Suprapubic skin (tissue), 4 donors: ENCODE measurements at places on chromosomes 16 and 17.
A peak's percentile ranks its signal among the peaks of the same experiment; 100 is the strongest.

- DNase-seq, result peak; percentile 65
- H3K27ac ChIP-seq, result no peak overlapping the region
- no peaks in the 10 kb centered on the region for H3K36me3 ChIP-seq
- H3K4me1 ChIP-seq, result peaks cover 5% of the 10 kb centered on the region
- H3K27me3 ChIP-seq, result peaks cover 3% of the 10 kb centered on the region
These were observed 3.9 kb downstream of the CTRB2 start for GRCh38 chr16:75203096-75203495.

GRCh38 chr17:78022425-78022824, 63.9 kb downstream of the TNRC6C start:
- no peaks in the 10 kb centered on the region for H3K27me3 ChIP-seq
- DNase-seq, result no peak
- no peaks in the 10 kb centered on the region for H3K36me3 ChIP-seq

- H3K27me3 ChIP-seq, result no peaks in the 10 kb centered on the region
- no peaks in the 10 kb centered on the region for H3K4me1 ChIP-seq
- H3K4me3 ChIP-seq, result no peak overlapping the region
- no peak overlapping the region for H3K27ac ChIP-seq
- H3K36me3 ChIP-seq, result peaks cover 11% of the 10 kb centered on the region
These were observed 122.4 kb upstream of the TMEM97 start for GRCh38 chr17:28196636-28197035.

DNA sequence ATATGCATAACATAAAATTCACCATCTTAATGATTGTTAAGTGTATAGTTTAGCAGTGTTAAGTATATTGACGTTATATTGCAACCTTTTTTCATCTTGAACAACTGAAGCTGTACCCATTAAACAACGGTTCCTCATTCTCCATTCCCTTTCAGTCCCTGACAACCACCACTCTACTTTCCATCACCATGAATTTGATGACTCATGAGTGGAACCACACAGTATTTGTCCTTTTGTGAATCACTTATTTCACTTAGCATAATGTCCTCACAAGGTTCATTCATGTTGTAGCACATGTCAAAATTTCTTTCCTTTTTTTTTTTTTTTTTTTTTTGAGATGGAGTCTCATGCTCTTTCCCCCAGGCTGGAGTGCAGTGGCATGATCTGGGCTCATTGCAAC, 46.0 kb downstream of the HOXB1 start:
- H3K27ac ChIP-seq, result no peak overlapping the region
- no peak for DNase-seq
- H3K4me1 ChIP-seq, result peaks cover 8% of the 10 kb centered on the region
- no peaks in the 10 kb centered on the region for H3K36me3 ChIP-seq
- H3K27me3 ChIP-seq, result peaks cover 2% of the 10 kb centered on the region
- no peak overlapping the region for H3K4me3 ChIP-seq

- H3K36me3 ChIP-seq, result no peaks in the 10 kb centered on the region
- no peaks in the 10 kb centered on the region for H3K27me3 ChIP-seq
- H3K27ac ChIP-seq, result no peak overlapping the region
- no peak for DNase-seq
- no peak overlapping the region for H3K4me3 ChIP-seq
- H3K4me1 ChIP-seq, result peaks cover 62% of the 10 kb centered on the region
These were observed 8.8 kb downstream of the NFATC3 start for GRCh38 chr16:68093816-68094613.

DNA sequence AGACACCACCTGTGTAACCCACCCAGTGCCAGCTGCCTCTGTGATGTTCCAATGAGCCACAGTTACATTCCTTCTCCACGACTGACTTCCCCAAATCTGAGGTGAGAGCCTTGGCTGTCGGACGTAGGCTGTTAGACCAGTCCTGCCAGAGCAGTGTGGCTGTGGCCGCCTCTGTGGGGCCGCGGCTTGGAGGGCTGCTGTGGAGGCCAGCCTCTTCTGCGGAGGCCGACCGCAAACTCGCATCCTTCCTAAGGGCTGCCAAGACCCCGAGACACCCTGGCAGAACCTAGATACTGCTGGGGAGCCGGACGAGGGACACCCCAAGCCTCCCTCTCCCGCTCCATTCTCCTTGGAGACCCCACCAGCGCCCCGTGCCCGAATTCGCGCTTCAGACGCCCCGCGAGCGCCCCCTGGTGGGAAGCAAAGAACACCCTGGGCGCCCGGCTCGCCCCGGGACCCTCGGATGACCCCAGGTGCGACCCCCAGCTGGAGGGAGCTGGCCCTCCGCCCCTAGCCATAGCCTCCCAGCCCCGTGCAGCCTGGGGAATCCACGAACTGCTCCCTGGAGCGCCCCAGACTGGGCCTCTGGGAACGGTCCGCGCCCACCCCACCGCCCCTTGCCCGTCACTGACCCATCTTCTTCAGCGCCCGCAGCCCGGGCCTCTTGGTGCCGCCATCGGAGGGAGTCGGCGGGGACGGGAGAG, 547 bp downstream of the PLCD3 start:
- no peaks in the 10 kb centered on the region for H3K27me3 ChIP-seq
- DNase-seq, result no peak
- H3K4me1 ChIP-seq, result peaks cover 70% of the 10 kb centered on the region

DNA sequence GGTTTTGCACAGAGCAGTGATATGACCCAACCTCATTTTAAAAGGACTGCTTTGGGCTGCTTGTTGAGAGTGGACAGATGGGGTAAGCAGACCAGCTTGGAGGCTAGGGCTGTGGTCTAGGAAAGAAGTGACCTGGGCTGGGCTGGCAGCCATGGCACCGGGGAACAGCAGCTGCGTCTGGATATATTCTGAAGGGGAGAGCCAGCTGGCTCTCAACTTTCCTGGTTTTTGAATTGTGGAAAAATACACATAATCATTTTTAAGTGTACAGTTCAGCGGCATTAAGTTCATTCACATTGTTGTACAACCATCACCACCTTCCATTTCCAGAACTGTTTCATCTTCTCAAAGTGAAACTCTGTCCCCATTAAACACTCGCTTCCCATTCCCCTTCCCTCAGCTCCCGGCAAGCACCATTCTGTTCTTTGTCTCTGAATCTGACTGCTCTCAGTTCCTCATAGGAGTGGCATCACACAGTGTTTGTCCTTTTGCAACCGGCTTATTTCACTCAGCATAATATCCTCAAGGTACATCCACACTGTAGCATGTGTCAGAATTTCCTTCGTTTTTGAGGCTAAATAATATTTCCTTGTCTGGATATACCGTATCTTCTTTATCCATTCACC, 113.2 kb downstream of the SPECC1 start:
- H3K36me3 ChIP-seq, result no peaks in the 10 kb centered on the region
- H3K4me1 ChIP-seq, result no peaks in the 10 kb centered on the region
- DNase-seq, result no peak
- H3K27ac ChIP-seq, result no peak overlapping the region

- no peaks in the 10 kb centered on the region for H3K27me3 ChIP-seq
- H3K4me3 ChIP-seq, result no peak overlapping the region
- H3K4me1 ChIP-seq, result no peaks in the 10 kb centered on the region
These were observed 165.4 kb downstream of the AIPL1 start for GRCh38 chr17:6269478-6269877.

- H3K27me3 ChIP-seq, result peaks cover 26% of the 10 kb centered on the region
- H3K4me3 ChIP-seq, result no peak overlapping the region
- H3K36me3 ChIP-seq, result no peaks in the 10 kb centered on the region
- no peak for DNase-seq
- no peak overlapping the region for H3K27ac ChIP-seq
These were observed 4.1 kb downstream of the SMTNL2 start for GRCh38 chr17:4588391-4588790.

- no peaks in the 10 kb centered on the region for H3K36me3 ChIP-seq
- no peak overlapping the region for H3K27ac ChIP-seq
- peaks cover 51% of the 10 kb centered on the region for H3K27me3 ChIP-seq
- H3K4me1 ChIP-seq, result peaks cover 24% of the 10 kb centered on the region
These were observed 3.8 kb upstream of the DNAH2 start for GRCh38 chr17:7713782-7714181.

DNA sequence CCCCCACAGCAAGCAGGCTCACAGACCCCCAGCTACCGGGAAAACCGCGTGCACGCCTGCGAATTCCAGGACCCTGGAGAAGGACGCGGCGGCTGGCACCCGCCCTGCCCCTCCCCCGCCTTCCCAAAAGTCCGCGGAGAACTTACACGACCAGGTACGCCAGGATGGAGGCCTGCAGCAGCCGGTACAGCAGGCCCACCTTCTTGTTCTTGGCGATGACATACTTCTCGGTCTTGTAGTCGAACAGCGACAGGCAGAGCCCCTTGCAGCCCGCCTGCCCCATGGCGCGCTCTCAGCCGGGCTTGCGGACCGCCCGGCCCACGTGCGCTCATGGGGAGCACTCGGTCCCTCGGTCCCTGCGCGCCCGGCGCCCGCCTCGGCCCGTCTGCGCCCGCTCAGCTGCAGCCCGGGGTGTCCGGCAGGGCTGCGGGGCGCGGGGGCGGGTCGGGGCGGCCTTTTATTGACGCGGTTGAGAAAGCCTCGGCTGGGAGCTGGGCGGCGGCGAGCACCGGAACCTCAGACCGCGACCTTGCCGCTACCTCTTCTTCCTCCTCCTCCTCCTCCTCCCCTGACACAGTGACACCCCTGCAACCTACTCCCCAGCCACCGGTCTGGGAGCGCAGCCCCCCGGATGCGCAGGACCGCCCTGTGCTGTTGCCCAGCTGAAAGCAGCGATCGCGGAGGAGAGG, at the start of gene P2RX5:
P2RX5 (minus strand) TSS at position 433 of the 689 bp plus-strand sequence; CDS start at position 283, 150 bp downstream.
- peak within 1 kb of the TSS; percentile 53 for H3K4me3 ChIP-seq
- H3K27ac ChIP-seq, result no peak within 1 kb of the TSS
- H3K4me1 ChIP-seq, result peaks cover 20% of the 10 kb centered on the region
- H3K36me3 ChIP-seq, result no peaks in the 10 kb centered on the region
- peaks cover 72% of the 10 kb centered on the region for H3K27me3 ChIP-seq
- no peak for DNase-seq

GRCh38 chr17:82059272-82060000, 6.2 kb downstream of the DUS1L start:
- no peak overlapping the region for H3K27ac ChIP-seq
- peaks cover 95% of the 10 kb centered on the region for H3K36me3 ChIP-seq
- H3K4me3 ChIP-seq, result no peak overlapping the region
- H3K4me1 ChIP-seq, result peaks cover 24% of the 10 kb centered on the region
- no peak for DNase-seq

DNA sequence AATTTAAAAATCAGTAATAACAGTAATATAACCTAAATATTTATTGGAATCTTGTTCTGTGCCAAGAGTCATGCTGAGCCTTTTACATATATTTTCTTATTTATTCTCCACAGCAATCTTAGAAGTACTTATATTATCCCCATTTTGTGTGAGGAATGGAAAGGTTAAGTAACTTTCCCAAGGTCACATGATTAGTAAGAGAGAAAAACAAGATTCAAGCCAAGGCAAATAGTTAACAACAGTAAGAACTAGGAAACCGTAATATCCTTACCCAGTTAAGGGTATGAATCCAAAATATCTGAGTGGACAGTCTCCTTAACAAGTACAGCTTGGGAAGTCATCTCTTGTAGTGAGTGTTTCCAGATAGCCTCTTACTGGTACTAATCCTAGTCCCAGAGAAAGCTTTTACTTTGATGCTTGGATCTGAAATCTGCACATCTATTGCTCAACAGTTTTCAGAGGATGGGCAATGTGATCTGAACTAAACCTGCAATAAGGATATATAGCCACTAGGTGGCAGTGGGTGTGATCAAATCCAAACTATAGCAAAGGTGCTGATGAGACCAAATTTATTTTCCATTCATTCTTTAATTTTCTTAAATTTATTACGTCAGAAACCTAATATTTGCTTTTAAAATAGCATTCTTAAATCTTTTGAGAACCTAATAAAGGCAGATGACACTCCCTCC, 23.3 kb downstream of the SHISA6 start:
- no peaks in the 10 kb centered on the region for H3K27me3 ChIP-seq
- no peak overlapping the region for H3K27ac ChIP-seq
- no peaks in the 10 kb centered on the region for H3K36me3 ChIP-seq
- H3K4me1 ChIP-seq, result no peaks in the 10 kb centered on the region

- H3K4me1 ChIP-seq, result peaks cover 30% of the 10 kb centered on the region
- peaks cover 4% of the 10 kb centered on the region for H3K36me3 ChIP-seq
- no peak overlapping the region for H3K27ac ChIP-seq
- H3K27me3 ChIP-seq, result no peaks in the 10 kb centered on the region
- DNase-seq, result no peak
These were observed 10.5 kb downstream of the CLEC16A start for GRCh38 chr16:10954903-10955302.

DNA sequence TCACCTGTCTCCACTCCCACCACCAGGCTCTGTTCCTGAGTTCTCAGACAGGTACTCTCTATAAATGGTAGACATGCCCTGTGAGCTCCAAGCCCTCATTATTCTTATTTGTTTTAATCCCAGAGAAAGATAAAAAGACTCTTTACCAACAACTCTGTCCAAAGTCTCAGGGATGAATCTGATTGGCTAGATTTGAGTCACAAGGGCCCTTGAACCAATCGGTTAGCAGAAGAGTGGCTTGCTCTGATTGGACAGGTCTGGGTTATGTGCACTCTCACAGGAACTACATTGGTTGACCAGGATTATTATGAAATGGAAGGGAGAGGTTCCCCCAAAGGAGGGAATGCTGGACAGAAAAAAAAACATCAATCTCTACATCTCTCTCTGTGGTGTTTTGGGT, 7.5 kb downstream of the COTL1 start:
- no peak overlapping the region for H3K27ac ChIP-seq
- H3K4me3 ChIP-seq, result no peak overlapping the region
- DNase-seq, result no peak

GRCh38 chr16:81067166-81067565, 9.9 kb downstream of the C16orf46 start:
- no peaks in the 10 kb centered on the region for H3K27me3 ChIP-seq
- H3K4me1 ChIP-seq, result no peaks in the 10 kb centered on the region
- no peak for DNase-seq
- H3K27ac ChIP-seq, result no peak overlapping the region
- no peak overlapping the region for H3K4me3 ChIP-seq

DNA sequence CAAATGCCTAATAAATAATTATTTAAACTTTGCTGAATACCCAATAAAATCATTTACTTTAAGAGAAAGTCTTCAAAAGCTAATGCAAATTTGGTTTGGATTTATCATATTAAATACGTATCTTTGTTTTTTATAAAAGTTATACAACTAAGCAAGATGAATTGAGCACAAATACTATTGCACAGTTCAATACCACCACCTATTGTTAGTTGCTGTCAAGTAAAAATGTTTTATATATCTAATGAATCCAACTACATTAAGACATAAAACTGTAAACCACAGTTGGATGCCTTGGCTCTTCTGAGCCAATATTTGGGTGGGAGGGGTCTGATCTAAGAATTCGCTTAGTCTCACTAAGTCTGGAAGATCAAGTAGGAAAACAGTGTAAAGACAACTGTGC, 7.7 kb downstream of the FBXL20 start:
- no peak overlapping the region for H3K4me3 ChIP-seq
- H3K27ac ChIP-seq, result no peak overlapping the region
- no peaks in the 10 kb centered on the region for H3K36me3 ChIP-seq
- H3K4me1 ChIP-seq, result peaks cover 11% of the 10 kb centered on the region
- no peak for DNase-seq
- H3K27me3 ChIP-seq, result no peaks in the 10 kb centered on the region
